Retinal pigment epithelial cell (primary cell): ENCODE measurements at places on chromosomes 16 and 17.

GRCh38 chr16:17921357-17921978 lies 415.1 kb downstream of the NPIPA8 start:
- DNase-seq: no peak

GRCh38 chr17:6713918-6714271 lies 726 bp upstream of the SLC13A5 start:
- no peak for DNase-seq

DNA sequence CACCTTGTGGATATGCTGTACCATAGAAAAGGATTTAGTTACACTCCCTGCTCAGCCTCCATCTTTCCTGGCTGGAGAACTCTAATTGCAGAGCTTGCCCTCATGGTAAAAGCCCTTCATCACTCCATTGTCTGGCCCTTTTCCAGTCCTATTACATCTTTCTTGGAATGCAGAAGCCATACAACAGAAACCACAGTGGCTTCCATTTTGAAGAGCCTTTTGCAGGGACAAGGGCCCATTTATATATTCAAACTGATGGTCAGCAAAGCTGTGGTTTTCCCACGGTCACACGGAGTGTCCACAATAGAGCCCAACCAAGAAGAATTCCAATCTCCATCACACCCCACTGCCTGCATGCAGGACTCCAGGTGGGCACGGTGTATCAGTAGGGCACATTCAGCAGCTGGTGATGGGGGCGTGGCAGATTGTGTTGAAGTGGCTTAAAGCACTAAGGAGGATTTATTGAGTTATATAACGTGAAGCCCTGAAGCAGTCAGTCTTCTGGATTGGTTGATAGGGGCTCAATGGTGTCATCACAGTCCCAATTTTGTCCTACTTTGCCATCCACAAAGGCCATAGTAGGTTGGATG lies 20.3 kb downstream of the COPRS start:
- no peak for DNase-seq

- no peak for DNase-seq
Observed at GRCh38 chr17:22266231-22266630, 573.9 kb downstream of the KCNJ18 start.

DNA sequence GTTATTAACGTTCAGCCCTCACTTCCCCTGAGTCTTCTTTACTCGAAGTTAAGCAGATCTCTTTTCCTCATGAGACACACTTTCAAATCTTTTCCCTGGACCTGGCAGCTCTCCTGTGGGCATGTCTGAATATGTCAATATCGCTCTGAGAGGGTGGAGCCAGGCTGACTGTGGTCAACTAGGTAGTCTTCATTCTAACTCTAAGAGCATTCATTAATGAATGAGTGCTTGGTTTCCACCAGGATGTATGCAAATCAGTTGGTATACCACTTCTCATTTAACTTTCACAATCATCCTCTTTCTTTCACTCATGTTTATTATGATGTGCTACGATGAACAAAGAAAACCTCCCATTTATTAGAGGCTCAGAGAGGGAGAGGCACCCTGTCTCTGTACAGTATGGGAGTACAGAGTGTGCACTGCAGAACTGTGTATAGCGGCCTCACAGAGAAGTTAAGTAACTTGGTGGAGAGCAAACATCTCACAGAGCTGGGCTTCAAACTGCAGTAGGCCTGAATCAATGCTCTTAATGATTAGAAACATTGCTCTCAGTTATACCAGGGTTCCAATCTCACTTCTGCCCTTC lies 39.9 kb downstream of the OTOA start:
- DNase-seq: no peak

DNA sequence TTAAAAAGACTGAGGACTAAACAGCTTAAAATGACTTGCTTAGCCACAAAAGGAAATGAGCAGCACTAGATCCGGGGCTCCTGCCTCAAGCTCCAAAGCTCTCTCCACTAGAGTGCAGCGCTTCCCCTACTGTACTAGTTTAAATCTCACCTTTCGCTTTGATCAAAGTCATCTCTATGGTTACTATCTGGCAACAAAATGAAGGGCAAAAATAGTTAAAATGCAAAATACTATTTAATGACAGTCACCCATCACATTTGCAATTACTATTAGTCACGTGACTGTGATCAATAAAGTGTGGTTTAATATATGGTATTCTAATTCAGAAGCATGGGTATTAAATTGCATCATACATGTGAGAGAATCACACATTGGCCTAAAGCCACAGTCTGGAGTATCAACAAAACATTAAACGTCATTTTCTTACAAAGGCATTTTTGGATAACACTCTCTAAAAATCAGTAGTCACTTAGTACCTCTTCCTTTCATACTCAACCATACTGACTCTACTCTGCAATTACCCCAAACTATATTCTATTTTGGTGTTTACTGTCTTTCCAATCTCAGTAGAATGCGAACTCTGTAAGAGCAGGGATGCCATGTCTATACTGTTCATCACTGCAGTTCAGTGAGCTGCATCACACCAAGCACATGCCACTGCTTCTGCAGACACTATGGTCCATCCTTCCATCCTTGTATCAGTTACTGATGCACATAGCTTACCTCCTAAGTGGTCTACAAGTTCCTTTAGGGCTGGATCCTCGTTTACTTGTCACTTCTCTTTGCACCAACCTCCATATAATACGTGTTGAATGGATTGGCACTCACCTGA lies 6.2 kb downstream of the PSMD12 start:
- DNase-seq: no peak

- DNase-seq: peak; percentile 78
Observed at GRCh38 chr16:87461466-87461991, 31.3 kb downstream of the ZCCHC14 start.

DNA sequence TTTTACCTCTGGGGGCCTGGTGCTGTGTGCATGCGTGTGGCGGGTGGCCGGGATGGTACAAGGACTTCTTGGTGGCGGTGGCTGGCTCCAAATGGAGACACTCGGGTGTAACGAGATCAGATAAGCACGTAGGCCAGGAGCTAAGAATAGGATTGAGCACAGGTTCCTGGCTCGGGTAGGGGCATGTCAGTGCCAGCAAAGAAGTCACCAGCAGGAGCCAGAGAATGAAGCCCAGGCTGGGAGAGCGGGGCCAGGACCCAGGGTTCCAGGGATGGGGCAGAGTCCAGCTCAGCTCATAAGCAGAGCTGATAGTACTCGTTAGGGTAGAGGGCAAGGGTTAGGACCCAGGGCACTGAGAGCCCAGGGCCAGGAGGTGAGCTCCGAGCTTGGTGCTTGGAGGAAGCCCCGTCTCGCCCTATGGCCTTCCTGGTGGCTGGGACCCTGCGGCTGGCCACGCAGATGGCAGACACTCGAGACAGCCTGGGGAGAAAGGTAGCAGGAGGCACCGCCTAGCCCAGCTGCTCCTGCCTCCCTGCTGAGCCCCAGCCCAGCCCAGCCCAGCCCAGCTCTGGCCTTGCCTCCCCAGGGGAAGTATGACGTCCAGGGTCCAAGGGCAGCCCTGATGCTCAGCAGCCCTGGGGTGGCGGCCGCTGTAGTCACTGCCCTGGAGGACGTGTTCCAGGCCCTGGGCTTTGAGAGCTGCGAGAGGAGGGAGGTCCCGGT lies 8.9 kb downstream of the ZNF213 start:
- no peak for DNase-seq

DNA sequence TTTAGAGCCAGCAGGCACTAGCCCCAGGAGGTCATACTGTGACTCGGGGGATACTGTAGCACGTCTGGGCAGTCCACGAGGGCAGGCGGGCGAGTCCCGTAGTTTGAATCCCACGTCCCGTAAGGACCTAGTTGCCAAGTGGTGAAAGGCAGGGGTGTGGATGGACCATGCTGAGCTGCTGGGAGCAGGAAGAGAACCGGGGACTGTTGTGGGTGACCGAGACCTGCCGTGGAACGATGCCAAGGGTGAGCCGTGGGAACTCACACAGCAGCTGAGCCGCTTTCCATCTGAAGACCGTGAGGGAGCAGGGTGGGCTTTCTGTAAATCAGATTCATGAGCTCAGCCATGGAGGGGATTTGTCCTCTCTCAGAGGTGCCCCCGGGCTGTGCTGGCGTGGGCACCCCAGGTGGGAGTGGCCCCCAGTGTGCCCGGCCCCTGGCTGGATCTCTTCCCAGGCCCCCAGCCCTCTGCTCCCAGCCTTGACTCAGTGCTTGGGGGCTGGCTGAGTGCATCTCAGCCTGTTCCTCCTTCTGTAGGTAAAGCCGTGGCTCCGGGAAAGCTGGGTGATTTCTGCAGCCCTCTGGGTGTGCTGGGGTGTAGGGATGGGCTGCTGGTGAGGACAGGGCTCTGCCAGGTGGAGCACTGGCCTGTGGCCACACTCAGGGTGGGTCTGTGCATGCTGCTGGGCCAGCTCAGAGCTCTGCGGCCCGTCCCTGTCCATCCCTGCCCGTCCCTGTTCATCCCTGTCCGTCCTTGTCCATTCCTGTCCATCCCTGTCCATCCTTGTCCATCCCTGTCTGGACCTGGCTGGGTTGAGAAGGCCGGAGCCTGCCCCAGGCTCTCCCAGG lies 13.6 kb downstream of the ASPSCR1 start:
- no peak for DNase-seq

DNA sequence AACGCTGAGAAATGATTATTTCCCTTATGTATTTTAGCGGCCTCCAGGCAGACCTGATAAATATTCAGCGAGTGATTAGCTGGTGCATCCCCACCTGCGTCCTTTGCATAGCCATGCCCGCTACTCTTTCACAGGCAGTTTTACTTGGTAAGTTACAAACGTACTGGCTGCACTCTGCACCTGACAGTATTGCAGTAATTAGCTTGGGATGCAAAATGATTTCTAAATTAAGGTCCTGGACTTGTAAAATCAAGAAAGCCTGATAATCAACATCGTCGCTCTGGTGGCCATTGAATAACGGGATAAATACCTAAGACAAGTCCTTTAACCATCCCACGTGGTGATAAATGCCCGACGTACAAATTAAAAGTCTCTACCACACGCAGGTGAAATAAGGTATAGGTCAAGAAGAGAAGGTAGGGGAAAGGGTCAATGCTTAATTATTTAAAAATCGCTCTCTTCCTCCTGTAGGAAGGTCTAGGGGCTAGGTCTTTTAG lies 998 bp upstream of the PRKCA start:
- DNase-seq: no peak

DNA sequence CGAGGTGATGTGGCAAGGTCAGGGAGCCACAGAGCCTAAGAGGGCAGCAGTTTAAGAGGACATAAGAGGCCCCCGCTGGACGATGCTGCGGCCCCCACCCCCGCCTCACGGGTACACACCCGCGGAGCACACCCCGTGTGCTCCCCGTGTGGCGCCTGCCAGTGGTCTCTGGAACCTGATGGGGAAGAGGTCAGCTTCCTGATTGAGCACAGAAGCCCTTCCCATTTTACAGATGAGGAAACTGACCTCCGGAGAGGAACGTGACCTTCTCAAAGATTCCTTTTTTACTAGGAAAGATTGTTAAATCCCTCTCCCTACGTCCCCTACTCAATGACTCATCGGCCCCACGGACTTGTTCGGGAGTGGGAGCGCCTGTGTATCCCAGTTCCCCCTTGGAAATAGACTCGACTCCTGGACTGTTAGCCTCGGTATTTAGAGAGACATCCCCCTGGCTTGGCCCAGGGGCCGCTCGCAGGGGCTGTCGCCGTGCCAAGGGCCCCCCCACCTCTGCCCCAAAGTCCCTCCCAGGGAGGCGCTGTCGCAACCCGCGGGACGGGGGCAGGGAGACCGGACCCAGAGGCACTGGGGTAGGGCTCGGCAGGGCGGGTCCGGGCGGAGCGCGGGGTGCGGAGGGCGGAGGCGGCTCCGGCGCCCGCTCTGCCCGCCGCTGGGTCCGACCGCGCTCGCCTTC lies at the start of gene ABCC3:
Gene ABCC3, plus strand, starts transcription at position 658 of the 691 bp plus-strand sequence. CDS start 56 bp downstream, outside the sequence.
- DNase-seq: no peak

- peak; percentile 100 for DNase-seq
Observed at GRCh38 chr17:74569020-74570003, 2.0 kb upstream of the CD300H start.

DNA sequence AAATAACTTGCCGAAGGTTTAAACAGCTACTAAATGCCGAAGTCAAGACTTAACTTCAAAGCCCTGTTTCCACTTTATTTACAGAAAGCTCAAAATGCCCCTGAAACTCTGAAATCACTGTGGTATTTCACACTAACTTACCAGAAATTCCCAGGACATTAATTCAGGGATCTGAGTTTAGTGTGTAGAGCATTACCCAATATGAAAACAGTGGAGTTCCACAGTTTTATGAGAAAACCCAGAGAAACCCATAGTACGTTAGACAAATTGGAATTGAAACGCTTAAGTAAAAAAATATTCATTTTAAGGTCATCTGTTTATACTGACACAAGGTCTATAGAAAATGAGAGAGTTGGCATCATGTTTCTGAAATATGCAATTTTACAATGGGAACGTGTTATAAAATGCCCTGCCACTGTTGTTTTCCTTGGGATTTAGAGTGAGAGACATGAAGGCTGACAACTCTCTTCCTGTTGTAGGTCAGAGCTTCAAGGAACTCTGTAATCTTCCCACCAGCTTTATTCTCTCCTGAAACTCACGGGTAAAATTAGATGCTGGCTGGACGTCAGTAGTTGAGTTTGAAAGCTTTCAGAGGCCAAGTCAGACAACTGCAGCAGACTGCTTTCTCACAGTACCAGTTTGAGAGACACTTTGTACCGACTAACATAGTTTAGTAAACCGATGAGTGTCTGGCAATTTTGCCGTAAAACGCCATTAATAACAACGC lies 139.4 kb upstream of the TBX2 start:
- DNase-seq: no peak

DNA sequence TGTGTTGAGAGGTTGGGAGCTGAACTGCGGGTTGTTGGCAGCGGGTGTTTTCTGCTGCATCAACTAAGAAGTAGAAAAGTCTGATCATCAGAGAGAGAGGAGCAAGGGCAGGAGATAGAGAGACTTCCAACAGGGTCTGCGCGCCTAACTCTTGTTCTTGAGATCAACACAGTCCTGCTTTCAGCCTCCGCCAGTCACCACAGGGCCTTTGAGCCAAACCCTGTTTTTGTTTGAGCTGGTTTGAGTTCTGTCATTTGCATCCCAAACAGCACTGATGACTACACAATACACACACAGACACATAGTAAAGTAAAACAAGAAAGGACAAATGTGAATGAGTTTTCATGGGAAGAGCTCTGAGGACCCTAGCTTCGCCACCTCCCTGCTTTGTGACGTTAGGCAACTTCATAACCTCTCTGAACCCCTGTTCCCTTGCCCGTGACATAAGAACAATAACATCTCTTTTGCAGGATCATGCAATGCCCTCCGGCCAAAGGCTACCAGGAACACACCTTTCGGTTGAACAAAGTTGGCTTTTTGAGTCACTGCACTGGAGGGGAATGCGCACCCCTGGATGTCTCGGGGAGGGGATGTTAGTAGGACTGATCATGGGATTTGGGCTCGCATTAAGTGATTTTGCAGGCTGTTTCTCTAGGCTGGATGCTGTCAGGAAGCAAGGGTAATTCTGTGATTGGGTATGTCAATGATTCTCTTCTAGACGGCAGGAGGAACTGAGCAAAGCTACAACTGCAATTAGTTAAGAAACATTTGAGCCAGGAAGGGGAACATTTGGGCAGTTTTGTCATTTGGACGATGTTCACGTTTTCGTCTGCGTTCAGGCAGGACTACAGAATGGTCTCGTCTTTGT lies 92.3 kb downstream of the C16orf78 start:
- DNase-seq: no peak

DNA sequence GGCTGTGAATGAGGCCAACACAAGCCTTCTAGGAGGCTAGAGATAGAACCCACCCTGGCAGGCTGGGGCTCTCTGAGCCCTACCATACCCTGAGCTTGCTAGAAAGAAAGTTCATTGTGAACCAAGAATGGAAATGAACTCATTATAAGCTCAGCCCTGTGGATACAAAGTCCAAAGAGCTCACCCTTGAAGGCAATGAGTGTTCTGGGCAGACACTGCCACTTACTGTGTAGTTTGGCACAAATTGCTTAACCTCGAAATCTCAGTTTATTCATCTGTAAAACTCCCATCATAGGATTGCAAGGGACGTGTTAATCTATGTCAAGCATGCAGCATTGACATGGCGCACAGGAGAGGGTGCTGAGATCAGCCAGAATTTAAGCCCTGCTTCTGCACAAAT lies 5.5 kb downstream of the KDM8 start:
- no peak for DNase-seq
